CD8-positive, alpha-beta T cell (primary cell): ENCODE measurements at places on chromosomes 1 and 21.

- no peak for DNase-seq
Observed at GRCh38 chr1:62178372-62178771, 16.3 kb upstream of the L1TD1 start.

DNA sequence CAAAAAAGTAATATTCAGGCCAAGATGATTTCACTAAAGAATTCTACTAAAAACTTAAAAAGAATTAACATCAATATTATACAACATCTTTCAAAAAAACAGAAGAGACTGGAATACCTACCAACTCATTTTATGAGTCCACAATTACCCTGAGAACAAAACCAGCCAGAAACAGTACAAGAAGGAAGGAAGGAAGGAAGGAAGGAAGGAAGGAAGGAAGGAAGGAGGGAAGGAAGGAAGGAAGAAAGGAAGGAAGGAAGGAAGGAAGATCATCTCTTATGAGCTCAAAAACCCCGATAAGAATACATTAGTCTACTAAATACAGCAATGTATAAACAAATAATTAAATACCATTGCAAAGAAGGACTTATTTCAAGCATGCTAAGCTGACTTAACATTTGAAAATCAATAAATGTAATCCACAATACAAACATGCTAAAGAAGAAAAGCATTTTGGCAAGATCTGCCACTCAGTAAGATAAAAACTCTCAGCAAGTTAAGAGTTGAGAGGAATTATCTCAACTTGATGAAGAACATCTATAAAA is 149.9 kb upstream of the RGS18 start:
- DNase-seq = no peak

DNA sequence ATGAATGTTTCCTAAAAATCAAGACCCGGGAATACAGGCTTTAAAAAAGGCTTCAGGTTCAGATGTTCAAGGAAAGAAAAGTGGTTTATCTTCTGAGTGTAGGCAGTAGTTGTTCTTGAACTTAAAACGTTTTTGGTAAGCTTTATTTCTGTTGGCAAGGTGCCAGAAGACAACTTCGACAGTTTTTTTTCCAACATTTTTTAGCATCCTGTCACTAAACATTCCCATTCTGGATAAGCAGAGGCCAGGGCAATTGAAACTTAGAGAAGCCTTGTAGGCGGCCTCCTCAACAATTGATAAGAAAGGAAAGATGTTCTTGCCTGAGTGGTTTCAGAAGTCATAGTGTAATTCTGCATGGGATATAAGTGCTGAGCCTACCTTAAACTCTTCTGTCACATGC is 66.7 kb downstream of the PATJ start:
- DNase-seq = no peak

- DNase-seq = no peak
Observed at GRCh38 chr1:209641832-209642172, 10.4 kb downstream of the LAMB3 start.

- DNase-seq = no peak
Observed at GRCh38 chr1:196387766-196388165, 220.5 kb downstream of the KCNT2 start.

GRCh38 chr1:182702826-182703524 is 18.6 kb upstream of the RGS8 start:
- no peak for DNase-seq

DNA sequence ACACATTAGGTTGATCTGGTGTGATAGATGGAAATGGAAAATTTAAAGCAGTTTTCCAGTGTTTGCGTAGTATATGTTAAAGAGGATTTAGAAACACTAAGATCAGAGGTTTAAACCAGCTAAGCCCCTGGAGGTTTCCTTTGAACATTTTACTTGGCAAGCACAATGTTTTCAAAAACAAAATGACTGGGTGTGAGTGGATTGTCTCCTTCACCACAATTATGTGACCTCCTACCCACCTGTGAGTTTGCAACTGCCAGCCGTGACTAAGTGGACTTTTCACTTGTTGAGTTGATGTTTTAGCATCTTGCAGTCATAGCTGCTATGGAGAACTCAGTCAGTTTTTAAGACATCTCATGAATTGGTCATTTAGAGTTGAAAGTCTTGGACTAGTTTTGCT is 4.7 kb downstream of the CCDC190 start:
- DNase-seq = no peak

- no peak for DNase-seq
Observed at GRCh38 chr1:23344987-23345472, 946 bp upstream of the HNRNPR start.

GRCh38 chr21:28669321-28669720 is 323.4 kb downstream of the LTN1 start:
- no peak for DNase-seq

DNA sequence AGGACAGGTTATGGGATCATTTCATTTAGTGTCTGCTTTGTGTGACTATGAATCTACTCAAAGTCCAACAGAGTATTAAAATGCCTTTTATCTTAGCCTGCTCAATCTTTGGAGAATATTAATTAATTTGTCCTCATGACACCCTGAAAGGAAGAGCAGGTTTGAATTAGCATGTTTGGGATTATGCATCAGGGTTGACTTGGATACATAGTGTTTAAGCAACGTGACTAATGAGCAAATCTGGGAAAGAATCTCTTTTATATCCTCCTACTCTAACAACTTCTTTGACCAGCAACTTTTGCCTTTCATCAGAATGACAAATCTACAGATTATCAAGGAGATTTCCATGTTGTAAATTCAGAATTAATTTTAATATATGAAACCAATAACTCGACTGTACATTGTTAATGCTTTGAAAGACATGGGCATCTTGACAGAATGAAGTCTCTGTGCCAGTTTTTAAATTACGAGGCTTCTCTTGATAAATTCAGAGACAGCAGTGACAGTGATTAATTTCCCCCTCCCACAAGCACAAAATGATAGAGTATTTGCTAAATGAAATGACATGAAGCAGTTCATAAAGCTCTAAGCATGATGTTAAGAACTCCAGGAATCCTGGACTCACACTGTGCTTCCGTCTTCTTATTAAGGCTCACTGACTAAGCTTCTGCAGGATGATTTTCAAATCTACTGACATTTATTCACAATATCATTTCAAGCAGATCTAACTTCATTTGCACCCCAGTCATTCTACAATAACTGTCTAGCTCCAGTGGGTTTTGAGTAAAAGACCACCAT is 156.5 kb downstream of the PCNX2 start:
- DNase-seq = no peak

GRCh38 chr1:6727535-6727934 is 25.9 kb upstream of the DNAJC11 start:
- peak; percentile 65 for DNase-seq

- no peak for DNase-seq
Observed at GRCh38 chr1:76799700-76800099, 67.6 kb upstream of the ST6GALNAC5 start.

GRCh38 chr1:2875707-2876561 is 74.4 kb upstream of the TTC34 start:
- no peak for DNase-seq

- DNase-seq = no peak
Observed at GRCh38 chr1:24888061-24888970, 41.8 kb downstream of the RUNX3 start.

DNA sequence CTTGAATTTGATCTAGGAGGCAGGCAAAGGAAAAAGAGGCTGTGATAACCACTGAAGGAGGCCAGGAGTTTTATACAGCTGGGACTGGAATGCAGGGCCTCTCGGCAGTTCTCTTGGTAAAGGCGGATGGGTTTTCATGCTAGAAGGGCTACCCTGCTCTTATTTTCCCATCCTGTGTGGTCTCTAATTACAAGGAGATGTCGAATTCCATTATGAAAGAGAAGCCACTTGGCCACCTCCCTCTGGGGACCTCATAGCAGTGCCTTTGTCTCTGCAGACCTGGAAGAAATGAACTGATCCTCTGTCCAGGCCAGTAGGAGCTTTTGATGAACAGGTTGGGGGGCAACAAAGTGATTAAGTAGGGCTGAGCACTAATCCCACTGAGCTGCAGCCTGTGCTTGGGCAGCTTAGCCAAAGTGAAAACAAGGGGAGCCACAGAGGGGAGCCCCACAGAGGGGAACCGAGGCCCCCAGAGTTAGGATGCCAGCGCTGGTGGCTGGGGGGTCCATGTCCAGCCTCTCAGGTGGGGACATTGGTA is 42.2 kb upstream of the BCAR3 start:
- DNase-seq = no peak

- DNase-seq = no peak
Observed at GRCh38 chr1:119291611-119292206, 76.9 kb upstream of the HAO2 start.

GRCh38 chr1:236659792-236660587 is 26.3 kb upstream of the ACTN2 start:
- DNase-seq = no peak

GRCh38 chr1:245412306-245412705 is 257.5 kb downstream of the KIF26B start:
- no peak for DNase-seq

GRCh38 chr1:211328866-211329475 is 2.3 kb downstream of the TRAF5 start:
- DNase-seq = no peak

GRCh38 chr1:199404976-199405375 is 622.5 kb upstream of the NR5A2 start:
- no peak for DNase-seq

GRCh38 chr21:30758306-30758705 is 3.1 kb upstream of the KRTAP21-1 start:
- DNase-seq = no peak

- DNase-seq = no peak
Observed at GRCh38 chr1:145708063-145708462, 895 bp upstream of the PDZK1 start.
